ENCODE measurements at places on chromosomes 16 and 17. TPM values are rescaled to one million over a fixed set of nuclear protein-coding genes. Genes with fewer than 3 reads are reported as not detected.

AKAP10 gene
- 12.3 TPM for total RNA-seq

CLEC18B gene
- not detected for total RNA-seq

P3H4 gene
- total RNA-seq = 4.6 TPM

ARHGDIG gene
- total RNA-seq = 19.2 TPM

GLIS2 gene
- 16.1 TPM for total RNA-seq

Measured in heart left ventricle (tissue), 16 donors.